Ascending aorta (tissue), 2 donors: ENCODE measurements at places on chromosomes 11 and 22.

DNA sequence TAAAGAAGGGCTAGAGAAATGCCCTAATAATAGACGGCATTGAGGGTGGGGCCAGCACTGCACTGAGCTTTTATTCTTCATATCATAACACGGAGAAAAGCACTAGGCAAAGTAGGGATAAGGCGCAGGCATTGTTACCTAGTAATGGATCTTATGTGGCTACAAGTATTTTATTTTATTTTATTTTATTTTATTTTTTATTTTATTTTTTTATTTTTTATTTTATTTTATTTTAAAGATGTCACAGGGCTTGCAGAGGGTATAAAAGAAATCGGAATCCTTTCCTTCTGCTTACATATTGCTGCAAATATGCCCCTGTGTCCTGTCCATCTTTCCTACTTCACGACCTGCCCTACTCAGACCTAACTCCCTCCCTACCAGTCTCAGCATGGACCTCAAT is 452.0 kb upstream of the KIRREL3 start:
- no peaks in the 10 kb centered on the region for H3K4me1 ChIP-seq
- no peak overlapping the region for H3K27ac ChIP-seq
- H3K36me3 ChIP-seq, result no peaks in the 10 kb centered on the region
- no peaks in the 10 kb centered on the region for H3K27me3 ChIP-seq
- H3K4me3 ChIP-seq, result no peak overlapping the region

DNA sequence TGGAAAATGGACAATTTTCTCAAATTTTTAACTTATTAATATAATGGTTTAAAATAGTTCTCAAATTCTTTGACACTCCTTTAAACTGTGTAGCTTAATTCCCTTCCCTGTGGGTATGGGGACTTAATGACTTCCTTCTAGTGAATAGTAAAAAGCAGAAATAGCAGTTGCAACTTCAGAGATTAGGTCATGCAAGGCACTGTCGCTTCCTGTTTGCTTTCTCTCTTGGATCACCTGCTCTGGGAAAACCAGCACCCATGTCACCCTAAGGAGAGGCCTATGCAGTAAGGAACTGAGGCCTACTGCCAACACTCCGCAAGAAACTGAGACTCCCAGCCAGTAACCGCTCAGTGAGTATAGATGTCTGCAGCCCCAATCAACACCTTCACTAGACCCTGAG is 5.5 kb upstream of the PANX3 start:
- no peaks in the 10 kb centered on the region for H3K36me3 ChIP-seq
- no peak overlapping the region for H3K27ac ChIP-seq
- H3K27me3 ChIP-seq, result no peaks in the 10 kb centered on the region

DNA sequence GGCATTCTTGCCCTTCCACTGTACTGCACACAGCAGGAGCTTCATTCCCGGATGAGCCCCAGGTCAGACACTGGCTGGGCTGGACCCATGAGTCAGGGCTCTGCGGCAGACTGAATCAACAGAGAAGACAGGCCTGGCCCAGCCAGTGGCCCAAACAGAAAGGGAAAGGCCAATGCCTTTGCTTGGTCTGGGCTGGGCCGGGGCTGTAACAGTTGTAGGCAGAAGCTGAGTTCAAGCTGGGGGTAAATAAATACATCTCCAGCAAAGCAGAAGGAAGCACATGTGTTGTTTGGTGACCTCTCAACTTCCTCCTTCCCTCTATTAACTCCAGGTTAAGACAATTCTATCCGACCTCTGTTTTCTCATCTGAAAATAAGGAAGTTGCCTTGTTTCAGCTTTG is 1.8 kb upstream of the SMIM35 start:
- no peaks in the 10 kb centered on the region for H3K36me3 ChIP-seq
- DNase-seq, result no peak
- no peak overlapping the region for H3K4me3 ChIP-seq
- H3K4me1 ChIP-seq, result no peaks in the 10 kb centered on the region
- H3K27me3 ChIP-seq, result no peaks in the 10 kb centered on the region

DNA sequence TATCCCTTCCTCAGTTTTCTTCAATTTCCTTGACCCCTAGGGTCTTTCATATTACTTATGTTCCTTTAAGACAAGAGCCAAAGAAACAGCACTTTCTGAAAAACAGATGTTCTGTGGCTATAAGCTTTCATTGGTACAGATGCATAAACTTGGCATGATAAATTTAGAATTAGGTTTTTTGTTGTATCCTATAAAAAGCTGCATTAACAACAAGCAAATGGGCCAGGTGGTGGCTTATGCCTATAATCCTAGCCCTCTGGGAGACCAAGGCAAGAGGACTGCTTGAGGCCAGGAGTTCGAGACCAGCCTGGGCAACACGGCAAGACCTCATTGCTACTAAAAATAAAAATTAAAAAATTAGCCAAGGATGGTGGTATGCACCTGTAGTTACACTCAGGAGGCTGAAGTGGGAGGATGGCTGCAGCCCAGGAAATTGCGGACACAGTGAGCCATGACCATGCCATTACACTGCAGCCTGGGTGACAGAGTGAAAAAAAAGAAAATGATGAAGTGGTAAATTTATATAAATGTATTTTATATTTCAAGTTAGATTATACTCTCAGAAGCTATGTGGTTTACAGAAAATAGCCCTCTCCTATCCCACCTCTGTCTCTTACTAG is 18.3 kb downstream of the KMT5B start:
- no peaks in the 10 kb centered on the region for H3K36me3 ChIP-seq
- H3K27ac ChIP-seq, result no peak overlapping the region
- H3K4me3 ChIP-seq, result no peak overlapping the region
- H3K4me1 ChIP-seq, result no peaks in the 10 kb centered on the region

- no peak for DNase-seq
- H3K27me3 ChIP-seq, result no peaks in the 10 kb centered on the region
- H3K36me3 ChIP-seq, result no peaks in the 10 kb centered on the region
- H3K4me3 ChIP-seq, result no peak overlapping the region
- no peak overlapping the region for H3K27ac ChIP-seq
Observed at GRCh38 chr11:131235328-131236298, 134.8 kb upstream of the NTM start.

DNA sequence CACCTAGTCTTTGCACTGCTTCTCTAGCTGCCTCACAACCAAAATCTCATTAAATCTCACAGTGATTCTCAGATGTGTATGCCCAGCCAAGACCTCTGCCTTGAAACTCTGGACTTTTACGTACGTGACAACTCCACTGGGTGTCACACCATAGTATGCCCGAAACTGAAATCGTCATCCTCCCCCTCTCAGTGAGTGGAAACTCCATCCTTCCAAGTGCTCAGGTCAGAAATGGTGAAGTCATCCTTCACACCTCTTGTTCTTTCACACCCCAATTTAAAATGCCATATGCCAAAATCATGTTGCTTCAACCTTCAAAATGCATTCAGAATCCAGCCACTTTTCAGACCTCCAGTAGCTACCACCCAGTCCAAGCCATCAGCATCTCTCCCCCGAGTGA is 42.5 kb downstream of the SFI1 start:
- H3K4me1 ChIP-seq, result no peaks in the 10 kb centered on the region
- no peak overlapping the region for H3K4me3 ChIP-seq
- H3K36me3 ChIP-seq, result peaks cover 3% of the 10 kb centered on the region
- H3K27me3 ChIP-seq, result no peaks in the 10 kb centered on the region
- no peak for DNase-seq
- H3K27ac ChIP-seq, result no peak overlapping the region

DNA sequence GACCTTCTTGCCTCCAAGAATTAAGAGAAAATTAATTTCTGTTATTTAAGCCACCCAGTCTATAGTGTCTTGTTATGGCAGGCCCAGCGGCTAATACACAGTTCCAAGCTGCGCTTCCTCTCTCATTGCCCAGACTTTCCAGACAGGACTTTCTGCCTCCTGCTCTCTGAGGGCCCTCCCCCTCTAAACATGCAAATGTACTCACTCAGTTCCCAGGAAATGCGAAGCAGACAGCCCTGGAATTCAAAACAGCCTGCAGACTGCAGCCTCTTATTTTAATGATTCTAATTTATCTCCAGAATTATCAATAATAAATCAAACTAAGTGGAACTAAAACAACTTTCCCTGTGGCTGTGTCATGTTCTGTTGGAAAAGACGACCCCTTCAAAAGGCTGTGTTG is 115.5 kb upstream of the ISX start:
- no peaks in the 10 kb centered on the region for H3K4me1 ChIP-seq
- no peak overlapping the region for H3K27ac ChIP-seq
- no peaks in the 10 kb centered on the region for H3K27me3 ChIP-seq
- DNase-seq, result no peak
- no peaks in the 10 kb centered on the region for H3K36me3 ChIP-seq

DNA sequence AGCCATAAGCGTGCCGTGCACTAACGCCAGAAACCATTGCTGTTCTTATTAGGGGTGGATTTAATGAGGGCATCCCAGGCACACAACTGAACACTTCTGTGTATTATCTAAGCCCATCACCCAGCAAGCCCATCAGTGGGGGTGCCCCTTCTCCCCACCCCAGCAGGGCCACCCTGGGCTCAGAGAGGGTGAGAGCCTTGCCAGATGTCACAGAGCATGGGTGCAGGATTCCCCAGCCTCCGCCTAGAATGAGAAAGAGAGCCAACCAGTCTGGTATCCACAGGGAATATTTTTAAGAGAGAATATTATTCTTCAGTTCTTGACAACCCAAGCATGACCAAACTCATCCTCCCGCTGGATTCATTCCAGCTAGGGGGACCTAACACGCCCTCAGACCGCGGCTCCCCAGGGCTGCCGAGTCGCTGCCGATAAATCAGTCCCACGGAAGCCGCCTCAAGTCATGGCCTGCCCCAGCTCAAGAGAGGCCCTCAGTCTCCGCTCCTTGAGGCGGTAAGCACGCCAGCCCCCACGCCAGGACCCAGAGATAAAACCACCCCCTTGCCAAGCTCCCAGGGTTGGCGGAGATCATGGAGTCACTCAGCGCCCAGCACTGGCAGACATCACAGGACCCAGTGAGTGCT is 47.2 kb downstream of the MN1 start:
- no peak overlapping the region for H3K4me3 ChIP-seq
- H3K36me3 ChIP-seq, result no peaks in the 10 kb centered on the region
- peak overlapping the region; percentile 88 for H3K27ac ChIP-seq
- DNase-seq, result no peak
- H3K4me1 ChIP-seq, result peaks cover 62% of the 10 kb centered on the region

GRCh38 chr22:45284705-45285262 is at the start of gene UPK3A:
TSS of gene UPK3A (plus strand) at chr22:45284949. CDS start at chr22:45285014, 65 bp downstream.
- peak within 1 kb of the TSS; percentile 47 for H3K4me3 ChIP-seq
- H3K36me3 ChIP-seq, result no peaks in the 10 kb centered on the region
- H3K27ac ChIP-seq, result no peak within 1 kb of the TSS

DNA sequence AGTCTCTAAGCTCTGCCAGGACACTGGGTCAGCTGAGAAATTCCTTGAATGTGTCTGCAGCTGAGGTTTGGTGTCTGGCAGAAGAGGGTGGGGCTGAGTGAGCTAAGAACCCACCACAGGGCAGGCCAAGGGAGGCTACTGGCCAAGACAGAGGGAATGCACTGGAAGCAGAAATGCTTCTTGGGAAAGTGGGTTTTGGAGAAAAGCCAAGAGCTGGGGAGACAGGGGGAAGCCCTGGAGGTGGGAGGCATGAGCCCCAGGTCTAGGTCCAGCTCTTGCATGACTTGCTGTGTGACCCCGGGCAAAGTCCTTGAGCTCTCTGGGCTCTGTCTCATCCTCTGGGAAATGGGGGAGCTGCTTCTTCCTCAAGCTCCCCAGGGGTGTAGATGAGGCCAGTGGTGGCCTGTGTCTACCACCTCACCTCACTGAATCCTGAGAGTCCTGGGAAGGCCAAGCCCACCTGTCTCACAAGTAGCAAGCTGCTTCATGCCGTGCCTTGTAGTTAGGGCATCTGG is 2.3 kb downstream of the MMP11 start:
- H3K4me1 ChIP-seq, result no peaks in the 10 kb centered on the region
- H3K36me3 ChIP-seq, result no peaks in the 10 kb centered on the region
- H3K27ac ChIP-seq, result no peak overlapping the region
- no peaks in the 10 kb centered on the region for H3K27me3 ChIP-seq
- no peak for DNase-seq

DNA sequence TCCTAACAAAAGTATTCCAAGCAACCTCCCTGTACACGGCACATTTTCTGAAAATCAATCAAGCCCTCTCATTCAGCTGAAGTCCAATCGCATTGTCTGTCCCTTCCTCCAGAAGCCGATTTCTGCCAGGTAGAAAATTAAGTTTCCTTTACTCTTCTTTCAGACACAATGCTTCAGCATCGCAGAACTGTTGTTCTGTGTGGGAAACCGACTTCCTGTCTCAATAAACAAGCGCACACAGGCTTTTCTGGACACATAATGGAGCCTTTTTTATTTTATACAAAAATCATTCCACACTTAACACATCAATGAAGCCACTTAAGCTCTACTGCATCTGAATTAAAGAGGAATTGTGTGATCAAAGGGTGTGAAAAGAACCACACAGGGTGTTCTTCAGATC is 75.6 kb downstream of the BLID start:
- no peaks in the 10 kb centered on the region for H3K36me3 ChIP-seq
- H3K27me3 ChIP-seq, result no peaks in the 10 kb centered on the region
- H3K4me3 ChIP-seq, result no peak overlapping the region
- DNase-seq, result no peak
- peaks cover 17% of the 10 kb centered on the region for H3K4me1 ChIP-seq

DNA sequence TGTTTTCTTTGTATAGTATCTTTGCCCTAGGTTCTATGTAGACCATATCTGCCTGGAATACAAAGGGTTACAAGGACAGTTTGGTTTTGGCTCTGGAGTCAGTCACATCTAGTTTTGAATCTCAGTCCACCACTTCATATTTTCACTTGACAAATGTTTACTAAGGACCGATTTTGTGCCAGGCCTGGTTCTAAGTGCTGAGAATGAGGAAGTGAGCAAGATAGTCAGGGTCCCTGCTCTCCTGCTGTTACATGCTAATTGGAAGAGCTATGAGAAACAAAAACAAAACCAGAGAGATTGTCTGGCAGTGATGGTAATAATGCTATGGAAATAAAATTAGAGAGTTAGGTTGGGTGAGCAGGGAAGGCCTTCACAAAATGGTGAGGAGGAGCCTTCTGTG is 66.1 kb upstream of the ARHGAP20 start:
- H3K4me3 ChIP-seq, result no peak overlapping the region
- no peak for DNase-seq
- no peaks in the 10 kb centered on the region for H3K36me3 ChIP-seq
- H3K27me3 ChIP-seq, result no peaks in the 10 kb centered on the region

DNA sequence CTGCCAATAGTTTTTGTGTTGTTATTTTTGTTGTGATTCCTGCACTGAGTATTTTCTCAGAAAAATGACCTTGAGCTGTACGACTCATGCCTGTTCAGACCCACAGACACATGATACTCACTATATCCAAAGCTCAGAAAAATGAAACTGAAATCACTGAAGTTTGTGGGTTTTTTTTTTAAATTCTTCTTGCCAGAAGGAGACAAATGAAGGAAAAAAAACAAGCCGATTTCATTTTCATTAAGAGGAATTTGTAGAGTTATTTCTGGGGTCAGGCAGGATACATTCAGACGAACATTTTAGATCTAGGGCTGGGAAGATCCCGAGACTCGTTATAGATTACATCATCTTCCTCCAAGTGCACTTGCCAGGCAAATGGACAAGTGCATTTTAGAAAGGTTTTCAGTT is 60.4 kb downstream of the BMAL1 start:
- no peak for DNase-seq
- peak overlapping the region; percentile 39 for H3K27ac ChIP-seq
- H3K36me3 ChIP-seq, result no peaks in the 10 kb centered on the region
- no peaks in the 10 kb centered on the region for H3K27me3 ChIP-seq

GRCh38 chr11:111448831-111449557 is 63.2 kb downstream of the BTG4 start:
- H3K27me3 ChIP-seq, result no peaks in the 10 kb centered on the region
- H3K4me3 ChIP-seq, result no peak overlapping the region
- peaks cover 3% of the 10 kb centered on the region for H3K4me1 ChIP-seq
- no peaks in the 10 kb centered on the region for H3K36me3 ChIP-seq
